T-helper 2 cell (primary cell): ENCODE measurements at places on chromosomes 11 and 22.

DNA sequence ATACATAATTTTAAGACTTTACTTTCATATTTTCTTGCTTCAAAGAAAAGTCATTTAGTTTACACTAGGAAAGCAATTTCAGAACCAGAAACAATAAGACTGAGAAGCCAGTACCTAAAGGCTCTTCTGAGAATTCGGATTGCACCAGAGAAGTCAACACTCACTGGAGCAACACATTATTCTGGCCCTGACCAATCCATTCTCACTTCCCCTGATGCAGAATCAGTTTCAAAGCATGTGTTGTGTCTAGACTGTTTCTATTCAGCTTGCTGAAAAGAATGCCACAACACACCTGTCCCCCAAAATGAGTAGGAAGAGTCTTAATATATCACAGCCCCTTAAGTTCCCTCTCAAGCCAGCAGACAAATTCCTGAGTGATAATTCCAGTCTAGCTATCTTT lies 1074.3 kb upstream of the TENM4 start:
- DNase-seq = no peak

- no peak for DNase-seq
Observed at GRCh38 chr11:113281052-113281725, 33.2 kb upstream of the TTC12 start.

GRCh38 chr11:37089439-37089838 lies 491.4 kb upstream of the RAG2 start:
- no peak for DNase-seq

DNA sequence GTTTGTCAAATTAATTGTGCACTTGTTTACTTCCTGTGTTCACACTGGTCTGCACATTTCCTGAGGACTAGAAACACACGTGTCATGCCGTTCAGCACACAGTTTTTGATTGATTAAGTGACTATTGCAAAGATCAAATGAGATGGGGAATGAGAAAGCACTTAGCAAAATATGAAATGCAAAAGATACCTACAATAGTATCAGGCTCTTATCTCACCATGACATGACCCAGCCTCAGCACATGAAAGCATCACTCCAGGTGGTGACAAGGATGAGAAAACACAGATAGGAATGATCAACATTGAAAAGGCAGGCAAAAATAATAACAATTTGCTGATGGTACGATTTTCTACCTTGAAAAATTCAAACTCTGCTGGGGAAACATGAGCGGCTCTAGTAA lies 42.1 kb upstream of the TP53I11 start:
- DNase-seq = no peak

DNA sequence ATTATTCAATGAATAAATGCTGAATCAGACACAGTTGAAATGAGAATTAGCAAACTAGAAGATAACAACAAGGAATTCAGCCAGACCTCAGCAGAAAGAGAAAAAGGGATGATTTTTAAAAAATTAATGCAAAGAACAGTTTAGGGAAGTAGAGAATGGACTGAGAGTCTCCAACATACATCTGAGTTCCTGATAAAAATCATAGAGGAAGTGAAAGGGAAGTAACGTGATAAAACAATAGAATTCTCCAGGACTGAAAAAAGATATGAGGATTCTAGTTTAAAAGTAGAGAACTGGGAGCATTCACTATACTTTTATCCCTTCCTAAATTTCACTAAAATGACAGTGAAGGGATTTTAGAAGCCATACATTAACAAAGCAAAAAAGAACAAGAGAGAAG lies 592.0 kb downstream of the SOX6 start:
- no peak for DNase-seq

- no peak for DNase-seq
Observed at GRCh38 chr22:49811020-49811791, 16.5 kb downstream of the BRD1 start.
